Activated T-cell treated with anti-CD3 and anti-CD28 coated beads for 4 hours (primary cell): ENCODE measurements at places on chromosomes 11 and 22.

DNA sequence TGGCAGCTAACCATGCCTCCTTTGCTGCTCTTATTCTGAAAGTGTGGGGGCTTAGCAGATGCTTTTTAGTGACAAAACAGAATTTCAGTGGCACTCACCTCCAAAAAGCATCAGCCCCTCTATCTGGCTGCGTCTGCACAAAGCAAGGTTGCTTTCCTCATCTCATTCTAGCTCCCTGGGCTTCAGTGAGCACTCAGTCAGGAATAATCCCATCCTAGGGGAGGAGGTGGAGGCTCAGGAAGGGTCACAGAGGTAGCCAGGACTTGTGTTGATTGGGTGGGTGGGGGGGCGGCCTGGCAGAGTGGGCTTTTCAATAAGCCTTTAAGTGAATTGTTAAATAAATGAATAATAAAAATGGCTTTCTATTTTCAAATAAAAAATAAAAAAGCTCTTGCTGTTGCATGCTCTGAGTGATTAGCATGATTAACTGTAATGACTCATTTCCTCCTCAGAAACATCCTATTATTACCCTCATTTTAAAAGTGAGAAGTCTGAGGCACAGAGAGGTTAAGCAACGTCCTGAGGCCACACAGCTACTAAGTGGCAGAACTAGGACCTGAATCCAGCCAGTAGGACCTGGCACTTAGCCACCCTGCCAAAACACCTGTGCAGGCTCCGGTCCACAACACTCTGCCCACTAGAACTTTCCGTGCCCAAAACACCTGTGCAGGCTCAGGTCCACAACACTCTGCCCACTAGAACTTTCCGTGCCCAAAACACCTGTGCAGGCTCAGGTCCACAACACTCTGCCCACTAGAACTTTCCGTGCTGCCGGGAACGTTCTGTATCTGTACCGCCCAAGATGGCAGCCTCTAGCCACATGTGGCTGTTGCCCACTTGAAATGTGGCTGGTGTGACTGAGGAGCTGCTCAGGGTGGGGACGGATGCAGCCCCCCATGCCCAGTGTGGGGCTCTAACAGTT is 5.5 kb downstream of the B3GAT1 start:
- DNase-seq = no peak

- no peak for DNase-seq
Observed at GRCh38 chr11:115716601-115717529, 212.7 kb upstream of the CADM1 start.

- DNase-seq = peak; percentile 65
Observed at GRCh38 chr11:64745521-64746328, 1.8 kb upstream of the RASGRP2 start.

- no peak for DNase-seq
Observed at GRCh38 chr11:61259363-61259762, 18.4 kb downstream of the PGA5 start.

DNA sequence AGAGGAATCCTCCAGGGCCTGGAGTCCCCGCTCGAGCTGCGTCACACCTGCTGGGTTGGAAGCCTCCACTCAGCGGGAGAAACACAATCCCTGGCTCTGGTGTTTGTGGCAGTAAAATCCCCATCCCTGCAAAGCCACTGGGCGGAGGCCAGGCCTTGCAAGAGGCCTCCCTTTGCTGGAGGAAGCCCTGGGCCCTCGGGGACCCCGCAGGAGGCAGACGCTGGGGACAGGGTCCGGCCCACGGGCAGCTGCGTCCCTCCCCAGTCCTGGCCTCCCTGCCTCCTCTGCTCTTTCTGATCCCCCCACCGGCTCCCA is 194.7 kb downstream of the BRD1 start:
- no peak for DNase-seq

DNA sequence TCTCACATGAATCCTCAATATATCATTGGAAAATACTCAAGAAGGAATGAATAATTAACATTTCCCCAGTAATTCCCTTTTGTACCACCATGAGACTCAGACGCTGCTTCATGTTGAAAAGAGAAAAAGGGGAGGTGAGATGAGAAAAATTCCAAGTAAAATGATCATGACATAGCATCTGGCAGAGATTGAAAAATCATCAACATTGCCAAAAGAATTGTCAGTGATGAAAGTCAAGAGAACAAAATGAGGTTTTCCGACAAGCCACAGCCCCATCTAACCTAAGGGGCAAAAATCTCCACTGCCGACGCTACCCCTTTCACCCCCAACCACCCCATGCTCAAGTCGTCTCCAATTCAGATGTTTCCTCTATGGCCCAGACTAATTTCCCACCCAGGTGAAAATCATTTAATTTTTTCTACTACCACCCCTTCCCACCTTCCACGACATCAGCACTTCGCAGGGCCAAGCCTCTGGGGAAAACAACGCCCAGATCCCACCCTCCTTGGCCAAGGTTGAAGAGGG is 1.2 kb downstream of the RAB6A start:
- DNase-seq = no peak

DNA sequence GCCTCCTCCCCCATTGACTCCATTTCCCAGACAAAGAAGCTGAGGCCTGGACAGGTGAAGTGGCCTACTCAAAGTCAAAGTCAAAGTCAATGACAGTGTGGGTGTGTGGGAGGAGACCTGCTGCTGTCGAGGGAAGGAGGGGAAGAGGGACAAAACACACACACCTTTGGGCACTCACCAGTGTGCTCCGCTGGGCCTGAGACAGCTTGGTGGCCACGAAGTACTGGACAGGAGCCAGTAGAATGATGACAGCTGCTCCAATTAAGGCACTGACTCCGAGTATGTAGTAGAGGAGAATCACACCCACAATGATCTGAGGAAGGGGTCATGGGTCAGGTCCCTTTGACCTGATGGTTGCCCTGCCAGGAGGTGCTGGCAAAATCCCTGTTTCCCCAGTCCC is 33.6 kb downstream of the ABCC8 start:
- no peak for DNase-seq

DNA sequence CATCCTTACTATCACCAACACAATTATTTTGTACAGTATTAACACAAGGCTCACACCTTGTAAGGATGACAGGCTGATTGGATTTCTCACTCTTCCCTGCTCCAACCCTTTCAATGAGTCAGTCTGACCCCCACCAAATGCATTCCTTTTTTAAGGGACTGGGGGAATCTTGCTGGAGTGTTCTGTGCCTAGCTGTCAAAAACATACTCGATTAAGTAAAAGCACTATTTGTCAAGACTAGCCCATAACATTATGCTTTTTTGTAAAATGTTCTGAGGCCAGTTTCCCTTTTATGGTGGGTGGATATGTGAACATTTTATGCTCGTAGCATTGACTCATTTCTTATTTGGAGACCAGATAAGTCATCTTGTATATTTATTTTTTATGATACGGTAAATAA is 87.2 kb downstream of the PDHX start:
- DNase-seq = no peak

- no peak for DNase-seq
Observed at GRCh38 chr11:19872512-19873145, 160.0 kb downstream of the NAV2 start.

DNA sequence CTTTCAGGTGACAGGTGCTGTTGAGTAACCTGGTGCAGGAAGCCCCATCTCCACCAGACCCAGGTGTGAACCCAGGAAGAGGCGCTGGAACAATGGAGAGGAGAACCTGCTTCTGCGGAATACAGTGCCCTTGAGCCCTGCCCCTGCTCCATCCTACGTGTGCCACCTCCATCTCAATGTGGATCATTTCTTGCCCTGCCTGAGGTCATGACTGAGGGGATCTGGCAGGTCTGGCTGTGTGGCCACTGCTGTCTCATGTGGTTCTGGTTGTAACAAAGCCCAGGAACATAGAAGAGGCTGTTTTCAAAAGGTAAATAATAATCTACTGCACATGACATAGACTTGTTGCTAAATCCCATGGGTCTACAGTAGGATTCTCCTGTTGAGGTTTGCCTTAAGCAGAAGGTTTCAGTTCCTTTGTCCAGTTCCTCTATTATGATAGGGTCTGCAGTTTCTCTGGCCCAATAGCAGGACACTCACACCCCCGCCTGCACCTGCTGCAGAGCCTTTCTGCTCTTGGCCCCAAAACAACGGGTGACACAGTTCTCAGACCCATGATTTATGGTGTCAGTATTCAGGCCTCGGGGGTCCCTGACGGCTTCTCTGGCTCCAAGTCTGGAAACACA is 113.5 kb upstream of the IGLL5 start:
- DNase-seq = no peak

DNA sequence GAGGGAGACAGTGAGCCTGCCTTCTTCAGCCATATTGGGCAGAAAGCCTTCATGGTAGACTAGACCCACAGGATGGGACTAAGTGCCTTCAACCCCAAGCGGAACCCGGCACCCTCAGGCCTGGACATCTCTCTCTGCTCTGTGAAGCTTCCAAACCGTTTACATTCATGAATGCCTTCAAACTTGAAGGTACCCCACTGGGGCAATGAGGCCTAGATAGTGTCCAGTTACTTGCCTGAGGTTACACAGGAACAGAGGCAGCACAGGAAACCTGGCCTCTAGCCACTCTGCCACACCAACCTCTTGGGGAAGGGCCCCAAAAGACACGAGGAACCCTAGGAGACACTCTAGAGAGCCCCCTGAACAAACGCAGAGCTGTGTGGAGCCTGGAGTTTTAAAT is 14.5 kb upstream of the CYP2R1 start:
- DNase-seq = no peak

DNA sequence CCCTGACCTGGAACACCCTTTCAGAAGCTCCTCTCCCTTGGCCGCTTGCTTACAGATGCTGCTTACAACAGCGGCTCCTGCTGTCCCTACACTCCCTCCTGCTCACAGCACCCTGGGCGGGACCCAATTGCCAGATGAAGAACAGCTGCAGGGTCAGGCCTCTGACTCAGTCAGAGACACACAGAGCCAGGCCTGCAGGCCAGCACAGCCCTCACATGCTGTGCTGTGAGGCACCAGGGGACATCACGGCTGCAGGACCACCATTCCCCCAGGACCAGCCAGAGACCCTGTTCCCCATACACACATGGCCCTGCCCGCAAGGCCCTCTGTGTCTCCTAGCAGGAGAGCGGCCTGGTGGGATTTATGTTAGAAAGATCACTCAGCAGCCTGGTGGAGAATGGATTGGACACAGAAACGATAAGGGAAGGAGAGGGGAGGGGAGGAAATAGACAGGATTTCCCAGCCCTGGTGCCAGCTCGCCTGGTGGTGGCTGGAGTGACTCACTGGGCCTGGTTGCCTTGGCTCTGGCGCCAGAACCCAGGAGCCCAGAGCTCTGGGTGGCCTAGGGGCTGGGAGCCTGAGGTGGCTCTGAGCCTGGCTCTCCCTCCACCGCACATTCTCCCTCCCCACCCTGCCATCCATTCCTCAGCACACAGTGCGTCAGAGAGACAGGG is 6.7 kb downstream of the CAPN5 start:
- DNase-seq = no peak

GRCh38 chr11:112085822-112086421 is 634 bp downstream of the TIMM8B start:
- peak; percentile 24 for DNase-seq

- no peak for DNase-seq
Observed at GRCh38 chr11:13929395-13929891, 33.1 kb upstream of the SPON1 start.

DNA sequence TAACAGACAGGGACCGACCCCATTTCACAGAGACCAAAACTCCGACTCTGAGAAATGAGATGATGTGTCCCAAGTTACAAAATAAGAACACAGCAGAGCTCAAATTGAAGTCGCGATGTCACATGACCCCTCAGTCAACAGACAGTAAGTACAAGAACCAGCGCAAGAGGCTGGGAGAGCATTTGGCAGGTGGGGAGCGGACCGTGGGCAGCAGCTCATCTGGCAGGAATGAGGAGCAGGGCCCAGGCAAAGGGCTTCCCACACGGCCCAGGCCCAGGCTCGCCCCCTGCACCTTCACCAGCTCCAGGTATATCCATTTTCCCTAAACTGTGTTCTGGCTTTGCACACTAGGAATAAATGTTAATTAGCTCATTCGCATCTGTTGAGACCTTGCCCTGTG is 34.3 kb downstream of the SCUBE1 start:
- DNase-seq = no peak

- DNase-seq = no peak
Observed at GRCh38 chr11:3105791-3106735, 48.8 kb upstream of the CARS1 start.

DNA sequence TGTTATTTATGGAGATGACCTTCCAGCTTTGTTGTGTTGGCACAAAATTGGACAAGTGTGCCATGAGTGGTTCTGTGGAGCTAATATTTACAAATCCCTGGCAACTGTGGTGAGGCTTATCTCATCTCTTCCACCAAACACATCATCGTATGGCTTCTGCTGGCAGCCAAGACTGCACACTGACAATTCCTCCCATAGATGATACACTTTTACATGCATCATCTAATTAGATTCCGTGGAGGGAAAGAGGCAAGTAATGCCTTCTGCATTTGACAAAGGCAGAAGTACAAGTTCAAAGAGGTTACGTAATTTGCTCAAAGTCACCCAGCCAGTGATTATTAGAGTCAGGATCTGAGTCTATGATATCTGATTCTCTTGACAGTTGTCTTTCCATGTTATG is 62.7 kb upstream of the KIRREL3 start:
- DNase-seq = no peak

DNA sequence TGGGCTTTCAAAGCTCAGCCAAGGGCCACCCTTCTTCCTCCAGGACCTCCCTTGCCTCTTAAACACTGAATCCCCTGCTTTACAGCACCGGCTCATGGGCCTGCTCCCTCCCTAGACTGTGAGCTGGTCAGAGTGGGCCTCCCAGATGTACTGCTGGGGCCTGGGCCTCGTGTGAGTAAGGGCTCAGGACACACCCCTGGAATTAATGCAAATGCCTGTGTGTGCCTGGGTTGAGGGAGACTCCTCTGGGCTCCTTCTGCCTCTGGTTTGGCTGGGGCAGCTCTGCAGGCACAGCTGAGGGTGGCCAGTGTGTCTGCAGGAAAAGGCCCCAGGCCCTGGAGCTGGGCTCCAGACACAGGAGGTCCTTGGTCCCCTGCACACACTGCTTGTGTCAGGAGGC is 24.2 kb downstream of the ALX4 start:
- DNase-seq = no peak

GRCh38 chr22:19120829-19121630 is 1.2 kb downstream of the DGCR2 start:
- DNase-seq = no peak

- no peak for DNase-seq
Observed at GRCh38 chr22:20234314-20234682, 33.8 kb downstream of the RTN4R start.

- DNase-seq = no peak
Observed at GRCh38 chr11:116869610-116870009, 32.2 kb upstream of the APOA1 start.

DNA sequence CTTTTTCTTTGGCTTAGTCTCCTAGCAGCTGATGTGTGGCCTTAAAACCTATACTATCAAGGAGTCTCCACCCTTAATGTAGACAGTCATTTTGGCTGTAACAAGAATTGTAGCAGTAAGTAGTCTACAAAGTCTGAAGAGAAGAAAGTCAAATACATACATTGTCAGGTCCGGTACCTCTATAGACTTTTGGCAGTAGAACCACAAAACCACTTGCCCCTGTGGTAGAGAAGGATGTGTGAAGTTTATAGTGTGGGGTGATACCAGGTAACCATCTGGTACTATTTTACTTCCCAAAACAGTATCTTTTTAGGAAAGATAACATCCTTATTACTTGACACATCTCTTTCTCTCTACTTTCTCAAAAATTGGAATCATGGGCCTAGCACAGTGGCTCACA is 15.1 kb downstream of the ATG13 start:
- DNase-seq = no peak
